Activated CD4-positive, alpha-beta T cell treated with anti-CD3 and anti-CD28 coated beads, Interleukin-2, amount 10 ng/mL, durations not matched to agents 7 days and 5 days (primary cell): ENCODE measurements at places on chromosomes 11 and 22.

DNA sequence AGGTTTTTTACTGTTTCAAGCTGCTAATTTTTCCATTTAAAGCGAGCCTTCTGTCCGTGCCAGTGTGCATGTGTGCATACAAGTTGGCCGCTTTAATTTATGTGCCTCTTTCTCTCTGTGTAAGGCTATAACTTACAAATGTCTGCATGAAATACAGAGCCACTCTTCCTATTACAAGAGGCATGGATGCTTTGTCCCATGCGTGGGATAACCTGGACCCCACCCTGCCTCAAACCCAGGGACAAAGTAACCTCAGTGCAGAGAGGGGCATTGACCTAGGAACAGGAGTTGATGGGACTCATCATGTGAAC is 28.8 kb downstream of the PKNOX2 start:
- no peak for DNase-seq

GRCh38 chr11:87281496-87281895 is 243.8 kb downstream of the TMEM135 start:
- no peak for DNase-seq

- DNase-seq, result no peak
Observed at GRCh38 chr11:111350811-111351210, 28.3 kb downstream of the POU2AF1 start.

DNA sequence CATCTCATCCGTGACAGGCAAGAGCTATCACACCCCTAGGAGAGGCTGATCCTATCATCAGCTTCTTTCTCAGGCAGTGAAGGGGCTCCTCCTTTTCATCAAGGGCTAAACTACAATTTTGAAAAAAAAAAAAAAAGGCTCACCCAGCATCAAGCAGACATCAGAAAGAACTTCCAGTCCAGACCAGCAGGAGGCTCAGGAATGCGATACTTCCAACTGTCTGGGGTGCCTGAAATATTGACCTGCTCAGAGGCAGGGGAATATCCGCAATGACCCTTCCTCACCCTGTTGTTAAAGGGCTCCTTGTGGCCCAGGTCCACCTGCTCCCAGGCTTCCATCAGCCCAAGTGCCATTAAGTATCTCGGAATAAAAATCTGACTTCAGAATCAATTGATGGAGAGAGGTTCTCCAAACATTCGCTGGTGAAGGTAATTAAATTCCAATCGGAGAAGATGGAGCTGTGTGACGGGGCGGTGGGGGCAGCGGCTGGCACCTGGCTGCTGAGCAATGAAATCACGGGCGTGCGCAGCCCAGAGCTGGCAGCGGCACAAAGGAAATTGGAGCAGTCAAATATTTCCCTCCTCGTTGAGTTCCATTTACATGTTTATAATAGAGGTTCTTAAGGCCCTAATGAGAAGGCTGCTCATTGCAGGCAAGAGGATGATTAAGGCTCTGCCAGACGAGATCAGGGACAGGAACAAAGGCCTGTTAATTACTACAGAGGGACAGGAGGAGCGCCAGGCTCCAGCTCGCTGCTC is 69.0 kb upstream of the THY1 start:
- DNase-seq, result no peak

GRCh38 chr22:48715511-48715910 is 1112.2 kb downstream of the BRD1 start:
- no peak for DNase-seq

DNA sequence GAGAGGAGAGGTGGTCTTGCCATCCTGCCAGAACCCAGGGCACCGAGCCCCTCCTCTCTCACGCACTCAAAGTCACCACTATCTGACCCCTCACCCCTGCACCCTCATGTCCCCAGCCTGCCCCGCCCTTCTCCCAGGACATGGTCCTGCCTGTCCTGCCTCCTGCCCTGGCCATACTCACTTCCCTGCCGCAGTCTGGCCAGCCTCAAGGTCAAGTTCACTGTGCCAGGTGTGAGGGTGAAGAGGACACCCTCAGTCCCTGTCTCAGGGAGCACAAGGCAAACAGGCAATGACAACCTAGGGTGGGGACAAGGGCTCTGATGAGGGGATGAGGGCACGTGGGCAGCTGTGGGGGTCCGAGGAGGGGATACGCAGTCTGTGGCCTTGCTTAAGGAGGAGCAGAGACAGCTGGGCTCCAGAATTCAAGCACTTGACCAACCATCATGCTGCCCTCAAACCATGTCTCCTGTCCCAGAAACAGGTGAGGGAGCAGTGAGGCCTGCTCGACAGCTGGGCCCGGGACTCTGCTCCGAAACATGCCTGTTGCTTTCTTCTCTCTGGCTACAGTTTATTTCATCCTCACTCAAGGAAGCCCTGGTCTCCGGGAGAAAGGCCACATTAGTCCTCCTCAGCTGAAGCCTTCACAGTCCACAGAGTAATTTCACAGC is 36.6 kb downstream of the PDGFB start:
- DNase-seq, result no peak

DNA sequence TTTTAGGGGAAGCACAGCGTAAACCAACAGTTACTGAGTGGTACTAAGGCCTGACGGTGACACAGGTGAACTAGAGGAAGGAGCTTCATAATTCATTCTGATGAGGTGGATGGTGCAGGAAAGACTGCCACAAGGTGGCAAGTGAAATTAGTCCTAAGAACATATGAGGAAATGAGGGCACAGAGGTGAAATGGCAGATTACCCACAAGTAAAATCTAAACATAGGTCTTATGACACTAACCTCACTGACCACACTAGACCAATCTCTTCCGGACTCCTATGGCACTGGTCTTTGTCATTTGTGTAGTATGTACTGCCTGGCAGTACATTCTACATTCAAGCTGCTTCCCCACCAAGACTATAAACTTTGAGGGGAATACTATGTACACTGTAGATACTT is 20.2 kb downstream of the GAB2 start:
- DNase-seq, result peak; percentile 26

DNA sequence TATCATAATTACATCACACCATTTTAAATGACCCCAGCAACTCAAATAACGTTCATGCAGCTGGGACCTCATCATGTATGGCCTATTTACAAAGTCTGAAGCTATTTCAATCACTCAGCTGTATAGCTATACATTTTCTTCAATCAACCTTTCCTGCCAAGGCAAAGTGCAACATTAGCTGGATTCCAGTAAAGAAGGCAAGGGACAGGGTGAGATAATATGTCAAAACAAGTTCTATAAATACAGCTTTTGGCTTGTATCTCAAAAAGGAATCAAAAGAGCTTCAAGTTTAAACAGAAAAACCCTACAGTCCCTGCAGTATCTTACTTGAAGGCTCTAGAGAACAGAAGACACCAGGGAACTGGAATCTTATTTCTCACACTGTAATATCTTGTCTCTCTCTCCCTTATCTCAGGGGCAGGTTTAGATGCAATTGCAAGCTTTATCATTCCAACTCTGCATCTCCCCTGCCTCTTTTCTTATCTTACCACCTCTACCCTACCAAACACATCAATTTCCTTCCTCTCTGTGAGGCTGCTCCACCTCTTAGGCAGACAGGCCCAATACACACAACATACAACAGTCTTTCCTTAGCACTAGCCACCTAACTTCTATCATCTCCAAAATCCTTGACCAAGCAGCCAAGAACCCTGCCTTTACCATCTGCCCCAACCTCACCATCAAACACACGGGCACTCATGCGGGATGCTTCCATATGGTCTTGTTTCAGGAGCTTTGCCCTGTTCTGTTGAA is 34.5 kb downstream of the CELF1 start:
- no peak for DNase-seq

DNA sequence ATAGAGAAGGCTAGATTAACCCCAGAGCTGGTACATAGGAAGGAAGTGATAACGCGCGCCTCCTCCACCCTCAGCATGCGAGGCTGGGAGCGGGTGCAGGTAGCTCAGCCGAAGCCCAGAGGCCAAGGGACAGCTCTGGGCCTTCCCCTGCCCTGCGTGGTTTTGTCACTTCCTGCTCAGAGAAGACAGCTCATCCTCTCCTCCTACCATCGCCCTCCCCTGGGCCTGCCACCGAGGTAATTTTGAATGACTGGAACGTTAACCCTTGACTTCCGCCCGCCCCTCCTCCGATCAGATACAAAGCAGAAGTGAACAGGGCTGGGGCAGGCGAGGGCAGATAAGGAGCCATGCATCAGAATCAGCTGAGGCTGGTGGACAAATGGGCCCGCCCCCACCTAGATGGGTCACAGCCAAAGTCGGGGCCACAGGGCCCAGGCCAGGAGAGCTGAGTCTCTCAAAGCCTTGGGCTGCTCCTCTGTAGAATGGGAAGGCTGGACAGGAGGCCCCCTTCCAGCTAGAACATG is 1.6 kb downstream of the RAC2 start:
- DNase-seq, result peak; percentile 96

- no peak for DNase-seq
Observed at GRCh38 chr22:30041475-30041874, 38.8 kb upstream of the HORMAD2 start.

DNA sequence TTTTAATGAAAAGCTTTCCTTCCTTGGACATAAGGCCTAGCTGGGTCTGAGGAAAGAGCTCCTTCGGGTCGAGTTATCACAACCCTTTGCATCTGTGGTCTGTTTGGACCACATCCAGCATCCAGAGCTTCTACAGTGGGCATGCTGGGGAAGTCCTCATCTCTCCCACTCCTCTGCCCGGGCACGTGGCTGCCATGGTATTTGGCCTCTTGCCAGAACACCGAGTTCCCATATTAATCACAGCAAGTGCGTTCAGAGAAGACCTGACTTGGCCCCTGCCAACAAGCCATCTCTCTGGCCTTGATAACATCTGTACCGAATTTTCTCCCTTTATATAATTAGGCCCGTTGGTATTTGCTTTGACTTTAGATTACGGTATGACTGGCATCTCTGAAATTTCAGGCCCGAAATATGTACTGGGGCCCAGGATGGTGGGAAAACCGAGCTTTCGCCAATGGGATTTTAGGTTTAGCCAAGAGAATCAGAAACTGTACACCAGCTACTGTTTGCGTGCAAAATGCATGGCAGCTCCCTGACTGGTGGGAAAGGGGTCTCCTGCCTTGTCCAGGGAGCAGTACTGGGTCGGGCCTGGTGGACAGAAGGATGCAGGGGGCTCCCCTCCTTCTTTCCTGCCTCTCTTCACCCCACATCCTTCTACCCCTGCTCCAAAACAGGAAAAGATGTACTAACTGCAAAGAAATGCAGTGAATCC is 90.0 kb downstream of the MICAL2 start:
- DNase-seq, result no peak

DNA sequence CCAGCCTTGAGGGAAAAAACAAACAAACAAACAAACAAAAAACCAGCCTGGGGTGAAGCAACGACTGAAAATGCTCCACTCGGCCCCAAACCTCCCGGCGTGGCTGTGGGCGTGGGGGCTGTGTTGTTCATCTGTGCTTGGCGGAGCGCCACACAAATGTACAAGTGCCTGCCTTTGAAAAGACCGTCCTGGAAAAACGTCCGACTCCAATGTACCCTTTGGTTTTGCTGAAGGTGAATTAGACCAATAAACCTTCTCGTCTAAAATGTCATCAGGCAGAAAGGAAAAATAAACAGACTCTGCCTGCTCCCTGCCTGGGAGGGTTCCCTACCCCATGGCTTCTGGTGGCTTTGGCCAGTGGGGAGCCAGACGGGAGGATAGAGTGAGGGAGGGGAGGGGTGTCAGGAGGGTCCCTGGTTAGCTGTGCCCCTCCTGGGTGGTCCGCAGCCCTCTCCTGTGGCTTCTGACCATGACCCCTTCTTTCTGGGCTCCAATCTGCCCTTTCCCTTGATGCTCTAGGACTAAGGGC is 93.9 kb downstream of the TRMU start:
- DNase-seq, result no peak

GRCh38 chr11:69402251-69402887 is 79.1 kb upstream of the LINC01488 start:
- no peak for DNase-seq

DNA sequence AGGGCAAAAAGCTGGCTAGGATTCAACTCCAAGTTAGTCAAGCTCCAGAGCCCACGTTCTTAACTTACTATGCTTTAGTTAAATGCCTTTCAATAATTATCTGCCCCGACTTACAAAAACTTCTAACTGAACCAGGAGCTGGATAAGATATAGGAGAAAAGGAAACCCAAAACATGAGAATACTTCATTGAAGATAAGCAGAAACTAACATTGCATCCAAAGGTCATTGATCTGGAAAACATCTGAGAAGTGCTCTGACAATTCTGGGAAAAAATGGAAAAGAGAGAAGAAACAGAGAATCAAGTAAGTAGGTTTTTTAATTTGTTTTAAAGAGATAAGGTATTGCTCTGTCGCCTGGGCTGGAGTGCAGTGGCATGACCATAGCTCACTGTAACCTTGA is 27.2 kb downstream of the ACAT1 start:
- no peak for DNase-seq

GRCh38 chr11:119589001-119589400 is 140.0 kb downstream of the NECTIN1 start:
- DNase-seq, result no peak

DNA sequence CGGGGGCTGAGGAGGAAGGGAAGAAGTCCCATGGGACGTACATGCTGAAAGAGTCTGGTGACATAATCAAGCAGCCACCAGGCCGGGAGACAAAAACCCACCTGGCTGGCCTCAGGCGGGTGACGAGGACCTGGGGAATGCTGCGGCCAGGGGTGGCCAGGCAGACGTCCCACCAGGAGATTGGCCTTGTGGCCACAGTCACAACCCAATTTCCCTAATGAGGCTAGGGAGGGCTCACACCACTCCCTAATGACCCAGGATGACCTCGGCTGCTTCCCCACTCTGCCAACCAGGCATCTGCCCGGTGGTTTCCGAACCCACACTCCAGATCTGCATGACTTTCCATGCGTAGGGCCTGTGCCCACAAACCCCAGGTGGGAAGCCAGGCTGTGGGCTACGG is 66.9 kb downstream of the SCUBE1 start:
- no peak for DNase-seq

DNA sequence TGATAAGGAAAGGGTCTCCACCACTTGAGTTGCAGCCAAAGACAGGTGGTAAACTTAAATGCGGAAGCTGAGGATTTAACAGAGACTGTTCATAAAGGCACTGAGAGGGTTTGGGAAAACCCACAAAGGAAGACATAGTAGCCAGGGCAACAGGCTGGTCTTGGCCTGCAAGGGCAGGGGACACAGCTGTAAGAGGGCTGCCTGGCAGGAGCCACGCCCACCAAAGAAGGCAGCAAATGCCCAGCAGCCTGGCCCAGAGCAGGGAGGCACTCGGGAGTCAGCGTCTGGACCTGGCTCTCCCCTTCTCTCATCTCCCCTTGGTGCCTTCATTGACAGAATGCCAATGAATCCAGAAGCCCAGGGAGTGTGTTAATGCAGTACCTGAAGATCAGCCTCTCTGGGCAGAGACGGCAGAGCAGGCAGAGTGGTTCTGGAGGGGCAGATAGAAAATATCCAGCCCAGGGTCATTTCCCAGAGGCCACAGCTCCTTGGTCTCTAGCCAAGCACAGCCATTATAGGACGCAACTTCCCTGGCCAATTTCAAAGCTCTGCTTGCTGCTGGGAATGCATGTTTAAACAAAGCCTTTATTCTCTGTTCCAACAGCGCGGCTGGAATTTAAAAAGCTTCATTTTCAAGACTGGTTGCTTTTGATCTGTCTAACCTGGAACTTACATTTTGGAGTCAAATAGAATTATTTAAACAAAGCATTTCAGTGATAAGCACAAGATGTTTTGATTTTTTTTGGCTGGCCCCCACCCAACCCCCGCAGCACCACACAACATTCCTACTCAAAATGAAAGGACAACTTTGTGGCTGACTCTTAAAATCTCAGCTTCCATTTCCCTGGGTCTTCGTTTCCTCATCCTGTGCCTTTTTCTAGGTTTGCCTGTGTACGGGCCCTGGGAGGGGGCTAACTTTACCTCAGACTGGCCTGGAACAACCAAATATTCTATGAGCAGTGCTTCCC is 125.6 kb upstream of the LMO1 start:
- no peak for DNase-seq
